ENCODE measurements at places on chromosomes 1 and 21.
A peak's percentile ranks its signal among the peaks of the same experiment; 100 is the strongest.

DNA sequence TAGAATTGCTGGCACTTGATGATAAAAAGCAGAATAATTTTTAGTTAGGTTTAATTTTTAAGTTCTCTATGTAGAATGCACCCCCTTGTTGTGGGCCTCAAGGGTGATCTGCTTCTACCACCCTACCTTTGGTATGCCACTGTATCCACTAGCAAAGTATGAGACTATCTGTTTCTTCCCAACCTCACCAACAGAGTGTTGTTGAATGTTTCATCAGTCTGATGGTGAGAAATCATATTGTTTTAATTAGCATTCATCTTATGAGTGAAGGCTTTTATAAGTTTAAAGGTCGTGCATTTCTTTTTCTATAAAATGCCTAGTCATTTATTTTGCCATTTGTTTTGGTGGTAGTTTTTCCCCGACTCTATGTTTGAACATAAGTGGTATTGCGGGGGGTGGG, 141.0 kb downstream of the MAGI3 start:
- peaks cover 14% of the 10 kb centered on the region for H3K36me3 ChIP-seq
- H3K4me3 ChIP-seq, result no peak overlapping the region
- no peak overlapping the region for H3K27ac ChIP-seq
- H3K4me1 ChIP-seq, result peaks cover 55% of the 10 kb centered on the region
- no peak for DNase-seq

- H3K4me3 ChIP-seq, result no peak overlapping the region
- peaks cover 4% of the 10 kb centered on the region for H3K36me3 ChIP-seq
- H3K27ac ChIP-seq, result no peak overlapping the region
- no peaks in the 10 kb centered on the region for H3K27me3 ChIP-seq
- DNase-seq, result no peak
Observed at GRCh38 chr1:184945678-184946412, 28.5 kb downstream of the NIBAN1 start.

DNA sequence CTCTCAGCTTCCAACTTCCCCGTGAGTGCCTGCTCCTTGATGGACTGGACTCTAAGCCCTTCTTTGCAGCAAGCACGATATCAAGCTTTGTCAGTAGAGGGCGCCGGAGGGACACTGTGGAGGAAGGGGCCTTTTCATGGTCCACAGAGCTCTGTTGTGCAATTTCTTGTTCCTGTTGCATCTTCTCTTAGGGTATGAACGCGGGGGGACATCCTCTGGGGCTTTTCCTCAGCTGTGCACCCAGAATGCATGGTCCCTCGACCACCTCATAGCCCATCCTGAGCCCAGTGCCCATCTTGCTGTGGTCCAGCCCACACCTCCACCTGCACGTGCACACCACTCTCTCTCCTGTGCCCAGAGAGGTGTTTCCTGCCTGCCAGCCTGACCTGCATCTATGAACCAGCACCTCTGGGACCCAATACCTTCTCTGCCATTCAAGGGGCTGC, 556.8 kb downstream of the PTPRU start:
- H3K36me3 ChIP-seq, result no peaks in the 10 kb centered on the region
- peak; percentile 50 for DNase-seq
- no peaks in the 10 kb centered on the region for H3K4me1 ChIP-seq
- H3K4me3 ChIP-seq, result no peak overlapping the region

- DNase-seq, result no peak
- no peak overlapping the region for H3K27ac ChIP-seq
- no peaks in the 10 kb centered on the region for H3K4me1 ChIP-seq
- H3K4me3 ChIP-seq, result no peak overlapping the region
- H3K27me3 ChIP-seq, result no peaks in the 10 kb centered on the region
- H3K36me3 ChIP-seq, result peaks cover 10% of the 10 kb centered on the region
Observed at GRCh38 chr1:233143241-233143640, 152.3 kb downstream of the PCNX2 start.

- no peak for DNase-seq
- peaks cover 7% of the 10 kb centered on the region for H3K36me3 ChIP-seq
- H3K4me3 ChIP-seq, result no peak overlapping the region
- peaks cover 67% of the 10 kb centered on the region for H3K27me3 ChIP-seq
- no peaks in the 10 kb centered on the region for H3K4me1 ChIP-seq
Observed at GRCh38 chr21:33064623-33065390, 5.1 kb upstream of the OLIG1 start.
